Astrocyte (in vitro differentiated cells and primary cell): ENCODE measurements at places on chromosomes 5 and 9. TPM values are rescaled to one million over a fixed set of nuclear protein-coding genes. Genes with fewer than 3 reads are reported as not detected.
A peak's percentile ranks its signal among the peaks of the same experiment; 100 is the strongest.

The GFRA3 gene
- total RNA-seq: 0.16 TPM in 1 of 2 replicates, not detected in the other

DNA sequence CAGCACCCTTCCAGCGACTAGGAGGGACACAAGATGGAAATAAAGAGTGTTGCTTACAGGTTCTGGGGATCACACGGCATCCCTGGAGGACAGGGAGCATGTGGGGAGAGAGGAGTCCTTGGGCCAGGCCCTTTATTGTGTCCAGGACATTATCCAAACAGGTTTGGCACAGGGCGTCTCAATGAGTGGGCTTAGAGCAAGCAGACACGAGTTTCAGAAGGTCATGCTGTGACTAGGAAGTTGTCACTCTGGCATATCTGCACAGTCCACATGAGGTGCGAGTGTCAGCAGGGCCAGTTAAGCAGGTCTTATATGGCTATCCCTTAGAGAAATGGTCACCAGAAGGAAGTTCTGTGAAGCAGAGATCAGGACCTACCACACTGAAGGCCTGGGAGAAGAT lies 174.5 kb upstream of the OTULINL start:
- no peak for DNase-seq
- no peaks in the 10 kb centered on the region for H3K27me3 ChIP-seq
- H3K4me1 ChIP-seq: peaks cover 48% of the 10 kb centered on the region
- peak overlapping the region; percentile 11 for H3K4me3 ChIP-seq

GRCh38 chr5:36664766-36665165 lies 58.4 kb downstream of the SLC1A3 start:
- no peaks in the 10 kb centered on the region for H3K36me3 ChIP-seq
- H3K27ac ChIP-seq: no peak overlapping the region
- peaks cover 18% of the 10 kb centered on the region for H3K4me1 ChIP-seq
- DNase-seq: peak; percentile 39
- H3K4me3 ChIP-seq: no peak overlapping the region

DNA sequence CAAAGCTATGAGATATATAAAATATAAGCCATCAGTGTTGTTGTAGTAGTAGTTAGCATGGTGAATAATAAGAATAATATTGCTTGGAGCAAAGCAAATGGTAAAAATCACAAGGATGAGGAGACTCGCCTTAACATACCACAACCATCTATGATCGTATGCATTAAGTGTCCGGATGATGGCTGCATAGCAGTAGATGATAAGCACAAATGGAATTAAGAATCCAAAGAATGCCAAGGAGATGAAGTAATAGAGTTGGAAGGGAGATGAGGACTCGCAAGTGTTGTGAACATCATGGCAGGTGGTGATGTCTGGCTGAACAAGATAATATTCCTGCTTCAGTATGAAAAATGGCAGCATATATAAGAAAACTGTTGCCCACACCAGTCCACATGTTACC lies 5.5 kb downstream of the F2RL2 start:
- peaks cover 15% of the 10 kb centered on the region for H3K4me1 ChIP-seq
- H3K27ac ChIP-seq: peak overlapping the region; percentile 65
- DNase-seq: peak; percentile 92
- no peaks in the 10 kb centered on the region for H3K36me3 ChIP-seq
- no peaks in the 10 kb centered on the region for H3K27me3 ChIP-seq

DNA sequence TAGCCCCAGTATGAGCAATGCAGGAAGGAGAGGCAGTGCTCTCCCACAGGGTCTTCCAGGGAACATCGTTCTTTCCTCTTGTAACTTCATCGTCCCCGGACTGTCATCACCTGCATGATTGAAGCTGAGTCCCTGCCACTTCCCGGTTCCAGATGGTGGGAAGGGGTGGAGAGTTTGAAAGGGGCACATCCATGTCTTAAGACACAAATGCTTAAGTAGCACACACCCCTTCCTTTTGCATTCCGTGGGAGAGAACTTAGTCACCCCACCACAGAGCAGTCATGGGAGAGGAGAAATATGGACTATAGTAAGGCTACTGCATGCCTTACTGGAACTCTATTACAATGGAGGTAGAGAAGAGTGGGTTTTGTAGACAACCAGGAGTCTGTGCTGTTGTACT lies 165.3 kb upstream of the GAS1 start:
- H3K27ac ChIP-seq: no peak overlapping the region
- H3K4me3 ChIP-seq: no peak overlapping the region
- DNase-seq: peak; percentile 15
- H3K36me3 ChIP-seq: no peaks in the 10 kb centered on the region
- peaks cover 9% of the 10 kb centered on the region for H3K4me1 ChIP-seq

DNA sequence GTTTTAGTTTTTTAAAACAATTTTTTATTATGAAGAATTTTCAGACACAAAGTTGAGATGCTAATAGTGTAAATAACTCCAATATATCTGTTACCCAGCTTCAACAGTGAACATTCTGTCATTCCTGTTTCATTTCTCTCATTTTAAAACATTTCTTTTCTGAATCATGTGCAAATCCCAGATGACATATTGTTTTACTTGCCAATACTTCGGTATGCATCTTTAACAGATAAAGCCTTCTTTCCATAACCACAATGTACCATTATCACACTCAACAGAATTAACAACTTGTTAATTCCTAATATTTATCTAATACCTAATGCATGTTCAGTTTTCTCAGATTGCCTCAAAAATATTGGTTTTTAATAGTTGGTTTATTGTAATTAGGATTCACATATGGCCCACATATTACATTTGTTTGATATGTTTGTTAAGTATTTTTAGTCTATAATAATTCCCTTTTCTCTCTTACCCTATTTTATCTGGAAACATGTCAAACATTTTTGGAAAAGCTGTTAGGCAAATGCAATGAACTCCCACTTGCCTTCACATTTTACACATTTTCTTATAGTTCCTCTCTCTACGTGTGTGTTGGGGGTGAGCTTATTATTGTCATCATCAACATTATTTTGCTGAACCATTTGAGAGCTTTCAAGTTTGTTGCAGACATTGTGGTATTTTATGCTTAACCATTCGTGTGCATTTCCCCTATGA lies 58.7 kb upstream of the ANKRD55 start:
- H3K27ac ChIP-seq: no peak overlapping the region
- no peaks in the 10 kb centered on the region for H3K36me3 ChIP-seq
- H3K4me1 ChIP-seq: no peaks in the 10 kb centered on the region
- H3K27me3 ChIP-seq: no peaks in the 10 kb centered on the region
- no peak for DNase-seq

GRCh38 chr9:38227061-38227540 lies 158.1 kb upstream of the SHB start:
- H3K4me3 ChIP-seq: peak overlapping the region; percentile 11
- no peaks in the 10 kb centered on the region for H3K36me3 ChIP-seq
- H3K27me3 ChIP-seq: peaks cover 21% of the 10 kb centered on the region
- peaks cover 12% of the 10 kb centered on the region for H3K4me1 ChIP-seq

The SLC25A48 gene
- not detected in 2 replicates for total RNA-seq

GRCh38 chr5:157571357-157571827 lies 4.2 kb downstream of the ADAM19 start:
- H3K27ac ChIP-seq: peak overlapping the region; percentile 91
- DNase-seq: peak; percentile 90
- H3K36me3 ChIP-seq: peaks cover 43% of the 10 kb centered on the region

The PCDHB5 gene
- total RNA-seq: 8.7 and 9.7 TPM in 2 replicates

The SPATA31C1 gene
- not detected in 2 replicates for total RNA-seq

The PKN3 gene
- 2.3 and 3.1 TPM in 2 replicates for total RNA-seq

- no peak for DNase-seq
- no peak overlapping the region for H3K4me3 ChIP-seq
- no peak overlapping the region for H3K27ac ChIP-seq
- H3K36me3 ChIP-seq: no peaks in the 10 kb centered on the region
- H3K27me3 ChIP-seq: no peaks in the 10 kb centered on the region
- H3K4me1 ChIP-seq: peaks cover 20% of the 10 kb centered on the region
Observed at GRCh38 chr5:61319388-61320146, 12.5 kb upstream of the ZSWIM6 start.

The SRP19 gene
- total RNA-seq: 73.1 and 73.5 TPM in 2 replicates

DNA sequence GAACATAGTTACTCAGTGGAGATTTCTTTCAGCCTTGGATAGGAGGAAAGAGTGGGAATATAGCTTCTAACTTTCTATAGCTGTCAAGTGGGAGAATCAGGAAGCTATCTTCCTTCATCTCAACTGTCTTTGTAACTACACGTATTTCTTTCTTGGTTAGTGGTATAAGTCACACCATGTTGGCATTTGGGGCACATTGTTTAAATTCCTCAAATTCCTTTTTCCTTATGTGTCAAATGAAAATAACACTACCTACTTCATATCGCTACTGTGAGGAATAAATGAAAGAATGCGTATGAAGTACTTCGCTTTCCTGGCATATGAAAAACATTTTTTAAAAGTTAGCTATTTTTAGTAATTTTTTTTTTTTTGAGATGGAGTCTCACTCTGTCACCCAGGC lies 1082.5 kb upstream of the WWC1 start:
- H3K4me3 ChIP-seq: no peak overlapping the region
- H3K36me3 ChIP-seq: no peaks in the 10 kb centered on the region
- DNase-seq: peak; percentile 72
- H3K4me1 ChIP-seq: no peaks in the 10 kb centered on the region
- no peaks in the 10 kb centered on the region for H3K27me3 ChIP-seq

The MRPL22 gene
- total RNA-seq: 41.7 and 49.1 TPM in 2 replicates

DNA sequence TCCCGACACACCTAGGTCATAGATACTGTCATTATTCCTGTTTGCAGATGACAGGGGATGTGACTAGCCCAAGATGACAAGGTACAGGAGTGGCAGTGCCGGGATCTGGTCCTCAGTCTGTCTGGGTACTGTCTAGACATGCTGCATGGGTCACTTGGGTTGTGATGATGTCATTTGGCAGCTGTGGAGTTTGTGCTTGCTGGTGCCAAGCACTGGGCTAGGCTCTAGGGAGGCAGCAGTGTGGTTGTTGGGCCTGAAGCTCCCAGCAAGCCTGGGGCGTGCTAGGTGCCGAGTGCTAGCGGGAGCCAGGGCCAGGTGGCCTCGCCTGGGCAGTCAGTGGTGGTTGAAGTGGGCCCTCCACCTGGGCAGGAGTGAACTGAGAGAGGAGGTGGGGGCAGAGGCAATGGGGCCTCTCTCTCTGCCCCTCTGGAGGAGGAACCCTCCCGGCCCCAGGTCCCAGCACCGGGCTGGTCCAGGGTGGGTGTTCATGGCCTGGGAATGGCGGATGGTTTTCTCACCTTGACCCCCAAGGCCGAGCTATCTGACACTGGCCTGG lies 8.8 kb upstream of the ASB6 start:
- no peak overlapping the region for H3K4me3 ChIP-seq
- H3K27ac ChIP-seq: no peak overlapping the region
- peaks cover 18% of the 10 kb centered on the region for H3K27me3 ChIP-seq

DNA sequence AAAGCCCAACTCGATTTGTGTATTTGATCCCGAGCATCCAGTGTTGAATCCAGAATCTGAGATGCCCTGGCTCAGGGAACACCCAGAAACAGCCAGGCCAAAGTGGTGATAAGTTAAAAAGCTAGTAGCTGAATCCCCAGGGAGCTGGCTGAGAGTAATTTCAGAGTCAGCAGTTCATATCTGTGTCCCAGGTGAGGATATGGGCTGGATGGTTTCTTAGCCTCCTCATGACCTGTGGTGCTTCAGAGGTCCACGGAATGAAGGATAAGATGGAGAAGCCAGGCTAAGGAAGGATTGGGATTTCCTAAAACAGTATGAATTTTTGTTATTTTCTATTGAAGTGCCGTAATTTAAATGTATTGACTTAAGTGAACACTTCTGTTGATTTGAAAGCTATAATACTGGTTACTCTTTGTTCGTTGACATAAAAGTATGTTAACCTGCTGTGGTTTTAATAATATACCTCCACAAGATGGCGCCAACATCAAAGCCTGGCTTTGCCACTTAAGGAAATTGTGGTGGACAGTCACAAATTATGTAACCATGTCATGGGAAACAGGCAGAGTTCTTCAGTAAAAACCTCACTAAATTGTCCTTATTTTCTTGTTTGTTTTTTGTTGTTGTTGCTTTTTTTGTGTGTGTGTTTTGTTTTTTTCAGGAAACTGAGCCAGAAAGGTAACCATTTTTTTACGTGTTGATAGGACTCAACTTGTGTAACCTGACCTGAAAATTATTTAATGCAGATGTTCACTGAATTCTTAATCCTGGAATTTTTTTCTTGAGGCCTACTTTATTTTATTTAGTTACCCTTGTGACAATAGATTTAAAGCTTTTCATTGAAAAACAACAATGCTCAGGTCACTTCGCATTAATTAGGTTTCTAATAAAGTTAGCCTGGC lies 11.4 kb downstream of the MTAP start:
- no peak overlapping the region for H3K4me3 ChIP-seq
- no peaks in the 10 kb centered on the region for H3K27me3 ChIP-seq
- H3K27ac ChIP-seq: peak overlapping the region; percentile 71
- H3K36me3 ChIP-seq: peaks cover 46% of the 10 kb centered on the region

GRCh38 chr9:81759680-81760215 lies 70.4 kb upstream of the TLE1 start:
- H3K27ac ChIP-seq: peak overlapping the region; percentile 76
- H3K4me1 ChIP-seq: peaks cover 13% of the 10 kb centered on the region
- H3K4me3 ChIP-seq: no peak overlapping the region
- H3K27me3 ChIP-seq: no peaks in the 10 kb centered on the region
- peak; percentile 96 for DNase-seq

The ACOT12 gene
- 0.09 TPM in 1 of 2 replicates, not detected in the other for total RNA-seq

The PRLR gene
- total RNA-seq: 0.93 and 0.99 TPM in 2 replicates

GRCh38 chr9:17531642-17532254 lies 47.1 kb upstream of the SH3GL2 start:
- DNase-seq: peak; percentile 14
- no peaks in the 10 kb centered on the region for H3K4me1 ChIP-seq
- no peak overlapping the region for H3K27ac ChIP-seq
- H3K4me3 ChIP-seq: no peak overlapping the region
- H3K36me3 ChIP-seq: no peaks in the 10 kb centered on the region

GRCh38 chr5:111480346-111480745 lies 32.0 kb downstream of the STARD4 start:
- DNase-seq: no peak
- no peaks in the 10 kb centered on the region for H3K27me3 ChIP-seq
- H3K4me3 ChIP-seq: no peak overlapping the region
- H3K4me1 ChIP-seq: no peaks in the 10 kb centered on the region
- no peak overlapping the region for H3K27ac ChIP-seq

DNA sequence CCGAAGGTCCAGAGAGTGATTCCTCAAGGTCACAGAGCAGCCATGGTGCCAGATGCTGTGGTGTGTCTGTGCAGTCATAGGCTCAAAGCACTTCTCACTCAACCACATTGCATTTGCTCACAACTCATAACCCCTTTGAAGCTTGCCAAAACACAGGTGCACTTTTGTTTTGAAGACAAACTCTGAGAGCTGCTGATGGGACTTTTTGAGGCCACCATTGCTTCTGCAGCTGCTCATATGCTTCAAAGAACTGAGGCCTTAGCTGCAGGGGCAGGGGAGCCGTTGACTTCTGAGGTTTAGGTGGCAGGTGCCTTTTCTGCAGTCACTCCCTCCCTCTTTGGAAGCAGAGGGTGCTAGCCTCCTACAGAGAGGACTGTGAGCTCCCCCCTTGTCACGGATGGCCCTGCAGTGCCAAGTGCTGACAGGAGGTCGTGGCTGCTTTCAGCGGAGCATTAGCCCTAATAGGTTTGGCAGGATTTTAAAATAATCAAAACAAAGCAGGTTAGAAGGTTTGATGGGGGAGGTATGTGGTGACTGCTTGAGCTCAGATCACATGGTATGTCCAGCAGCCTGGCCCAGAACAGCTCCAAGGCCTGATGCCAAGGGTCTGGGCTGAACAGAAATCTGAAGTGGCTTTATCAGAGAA lies 232.1 kb downstream of the MAN2A1 start:
- H3K27ac ChIP-seq: no peak overlapping the region
- H3K4me1 ChIP-seq: no peaks in the 10 kb centered on the region

- peaks cover 18% of the 10 kb centered on the region for H3K4me1 ChIP-seq
- H3K27me3 ChIP-seq: no peaks in the 10 kb centered on the region
- no peaks in the 10 kb centered on the region for H3K36me3 ChIP-seq
- DNase-seq: no peak
- no peak overlapping the region for H3K27ac ChIP-seq
Observed at GRCh38 chr9:37574241-37574721, 1.9 kb downstream of the FBXO10 start.

The DOCK8 gene
- total RNA-seq: 2.6 and 4.4 TPM in 2 replicates

The BSPRY gene
- total RNA-seq: 0.27 TPM in 1 of 2 replicates, not detected in the other
